Right hindlimb (tissue), 1 donor: ENCODE measurements at places on chromosomes 2 and 18.

DNA sequence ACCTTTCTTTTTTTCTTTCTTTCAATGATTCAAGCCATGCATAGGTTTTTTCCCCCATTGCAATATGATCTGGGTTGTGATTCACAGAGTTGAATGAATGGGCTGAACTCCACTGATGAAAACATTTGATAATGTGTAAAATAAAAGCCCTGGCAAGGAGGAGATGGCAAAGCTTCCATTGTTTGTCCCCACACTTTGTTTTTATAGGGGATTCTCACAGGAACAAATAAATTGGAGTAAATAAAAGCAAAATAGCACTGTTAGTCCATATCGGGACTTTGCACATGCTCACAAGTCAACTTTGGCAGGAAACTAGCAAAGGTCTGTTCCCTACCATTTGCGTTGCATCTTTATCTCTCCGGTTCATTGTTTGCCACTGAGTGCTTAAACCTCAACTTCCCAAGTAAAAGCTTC lies 55.7 kb downstream of the MEIS1 start:
- no peak for DNase-seq

DNA sequence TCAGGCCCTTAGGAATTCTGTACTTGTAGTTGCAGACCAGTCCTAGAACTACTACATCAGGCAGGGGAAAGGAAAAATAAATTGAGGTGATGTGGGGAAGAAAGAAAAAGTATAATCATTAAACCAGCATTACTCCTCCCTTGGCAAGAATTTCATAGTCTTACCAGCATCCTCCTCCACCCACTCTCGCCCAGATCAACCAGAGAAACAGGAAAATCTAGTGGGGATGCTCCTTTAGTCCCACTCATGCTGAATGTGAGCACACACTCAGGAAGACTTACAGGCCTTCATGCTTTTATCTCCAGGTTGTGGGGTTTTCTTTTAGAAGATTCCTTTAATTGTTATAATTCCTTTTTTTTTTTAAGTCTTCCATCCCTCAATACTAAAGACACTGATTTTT lies 129.3 kb upstream of the CCDC150 start:
- no peak for DNase-seq

- DNase-seq, result no peak
Observed at GRCh38 chr2:238100821-238101771, 956 bp downstream of the ESPNL start.

DNA sequence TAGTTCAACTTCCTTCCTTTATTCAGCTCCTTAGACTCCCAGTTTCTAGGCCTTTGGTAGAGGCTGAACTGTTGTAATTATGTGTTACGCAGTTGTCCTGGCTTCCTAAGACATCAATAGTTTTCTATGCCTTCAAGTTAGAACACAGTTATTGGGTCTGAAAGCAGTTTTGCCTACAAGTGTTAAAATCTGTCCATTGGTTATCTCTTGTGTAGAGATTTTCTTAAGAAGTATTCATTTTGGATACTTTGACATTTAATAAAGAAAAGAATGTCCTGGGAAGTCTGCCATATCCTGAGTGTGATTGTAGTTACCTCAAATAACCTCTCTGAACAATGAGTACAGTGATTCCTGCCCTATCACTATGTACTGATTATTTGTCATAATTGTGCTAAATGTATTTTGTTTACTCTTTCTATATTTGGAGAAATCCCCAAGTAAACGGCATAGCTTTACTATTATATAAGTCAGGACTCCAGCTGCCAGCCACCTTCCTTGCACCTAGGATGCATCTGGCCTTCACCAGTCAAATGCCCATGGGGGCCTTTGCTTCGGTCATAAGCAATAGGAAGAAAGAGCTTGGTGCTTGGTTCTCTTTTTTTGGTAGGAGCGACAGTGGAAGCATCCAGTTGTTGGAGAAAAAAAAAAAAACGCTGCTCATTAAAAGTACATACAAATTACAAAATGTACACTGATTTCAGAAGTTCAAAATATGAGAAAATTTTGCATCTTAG lies 449.5 kb upstream of the PKDCC start:
- no peak for DNase-seq

DNA sequence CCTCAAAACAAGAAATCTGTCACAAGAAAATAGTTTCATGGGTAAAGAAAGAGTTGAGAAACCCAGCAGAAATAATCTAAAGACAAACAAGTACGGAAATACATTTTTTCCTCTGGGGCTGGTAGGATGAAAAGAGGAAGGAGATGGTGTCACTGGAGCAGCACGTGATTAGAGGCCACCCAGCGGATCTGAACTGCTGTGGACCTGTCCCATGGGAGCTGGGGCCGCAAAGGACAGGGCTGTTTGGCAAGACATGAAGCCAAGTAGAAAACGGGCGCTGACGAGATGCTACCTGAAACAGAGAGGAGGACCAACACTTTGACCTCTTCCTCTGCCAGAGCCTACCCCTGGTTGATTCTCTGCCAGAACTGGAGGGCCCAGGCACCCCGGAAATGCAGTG lies 295.4 kb upstream of the ATP5MC3 start:
- no peak for DNase-seq

GRCh38 chr2:163345795-163346573 lies 389.8 kb downstream of the FIGN start:
- DNase-seq, result no peak

DNA sequence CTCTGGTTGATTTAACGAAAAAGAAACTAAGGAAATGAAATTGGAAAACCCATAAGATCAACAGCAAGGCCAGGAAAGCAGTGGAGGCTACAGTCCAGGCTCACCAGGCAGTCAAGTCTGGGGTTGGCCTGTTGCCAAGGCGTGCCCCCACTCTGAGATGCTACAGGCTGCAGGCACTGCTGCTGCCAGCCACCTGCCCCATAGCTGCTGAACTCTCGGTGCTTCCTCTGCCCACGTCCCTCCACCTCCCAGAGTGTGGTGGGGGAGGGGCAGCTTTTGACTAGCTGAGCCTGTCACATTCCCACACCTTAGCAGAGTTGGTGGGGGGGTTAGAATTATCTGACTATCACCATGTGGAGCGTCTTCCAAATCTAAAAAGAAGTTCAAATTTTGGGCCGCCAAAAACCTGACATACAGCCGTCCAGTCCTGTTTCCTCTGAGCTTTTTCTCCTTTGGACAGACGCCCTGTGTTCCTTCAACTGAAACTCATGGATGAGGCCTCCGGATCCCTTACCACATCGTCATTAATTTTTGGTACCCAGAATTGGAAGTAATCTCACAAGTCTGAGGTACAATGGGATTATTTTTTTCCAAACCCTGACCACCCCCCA lies 3.9 kb upstream of the SH3RF3 start:
- no peak for DNase-seq

DNA sequence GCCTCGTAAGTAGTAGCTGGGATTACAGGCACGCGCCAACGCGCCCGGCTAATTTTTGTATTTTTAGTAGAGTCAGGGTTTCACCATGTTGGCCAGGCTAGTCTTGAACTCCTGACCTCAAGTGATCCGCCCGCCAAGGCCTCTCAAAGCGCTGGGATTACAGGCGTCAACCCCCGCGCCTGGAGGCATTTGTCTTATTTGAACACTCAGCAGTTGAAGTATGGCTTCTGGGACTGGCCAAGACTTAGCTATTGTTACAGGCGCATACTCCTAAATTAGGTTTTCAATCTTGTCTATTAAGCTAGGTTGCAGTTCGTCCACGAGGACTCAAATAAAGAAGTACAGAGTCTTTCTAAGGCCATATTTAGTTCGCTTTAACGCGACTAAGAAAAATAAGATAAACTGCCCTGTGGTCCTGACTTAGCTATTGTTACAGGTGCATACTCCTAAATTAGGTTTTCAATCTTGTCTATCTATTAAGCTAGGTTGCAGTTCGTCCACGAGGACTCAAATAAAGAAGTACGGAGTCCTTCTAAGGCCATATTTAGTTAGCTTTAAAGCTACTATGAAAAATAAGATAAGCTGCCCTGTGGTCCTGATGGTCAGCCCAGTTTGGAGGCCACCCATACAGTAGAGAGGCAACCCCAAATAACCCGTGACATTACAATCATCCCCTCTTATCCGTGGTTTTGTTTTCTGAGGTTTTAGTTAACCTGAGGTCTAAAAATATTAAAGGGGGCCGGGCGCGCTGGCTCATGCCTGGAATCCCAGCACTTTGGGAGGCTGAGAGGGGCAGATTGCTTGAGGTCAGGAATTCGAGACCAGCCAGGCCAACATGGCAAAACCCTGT lies 20.8 kb upstream of the MTA3 start:
- DNase-seq, result no peak

DNA sequence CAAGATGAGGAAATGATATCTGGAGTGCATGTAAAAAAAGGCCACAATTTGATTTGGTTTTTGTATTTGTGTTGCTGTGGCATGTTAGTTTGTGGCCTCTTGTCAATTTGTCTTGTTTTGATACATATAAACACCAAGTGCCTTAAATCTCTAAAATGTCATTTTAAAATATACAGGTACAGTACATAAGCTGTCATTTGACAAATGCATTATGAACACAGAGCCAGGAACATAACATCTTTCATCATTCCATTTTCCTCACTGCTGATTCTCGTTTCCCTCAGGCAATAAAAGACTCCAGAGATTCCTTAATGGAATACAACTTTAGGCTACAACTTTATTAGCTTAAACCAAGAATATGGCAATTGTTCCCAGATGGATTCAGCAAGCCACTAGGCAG lies 217.5 kb downstream of the ZNF804A start:
- DNase-seq, result no peak

DNA sequence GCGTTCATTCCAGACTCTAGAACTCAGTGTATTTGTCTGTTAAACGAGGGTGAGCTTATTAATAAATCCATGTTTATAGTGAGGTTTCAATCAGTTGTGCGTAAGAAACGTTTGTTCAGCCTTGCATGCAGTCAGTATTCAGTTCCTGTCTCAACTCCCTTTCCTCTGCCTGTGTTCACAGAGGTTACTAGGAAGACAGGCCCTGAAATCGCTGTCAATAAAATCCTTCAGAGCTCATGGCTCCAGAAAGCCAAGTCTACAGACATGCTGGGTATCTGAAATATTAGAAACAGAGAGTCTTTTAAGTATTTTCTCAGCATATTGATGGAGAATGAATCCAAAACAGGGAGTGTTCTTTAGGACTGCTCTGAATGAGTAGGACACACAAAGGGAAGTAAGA lies 75.4 kb downstream of the KLF7 start:
- DNase-seq, result no peak

GRCh38 chr18:48408111-48408726 lies 964 bp downstream of the ZBTB7C start:
- DNase-seq, result peak; percentile 45

DNA sequence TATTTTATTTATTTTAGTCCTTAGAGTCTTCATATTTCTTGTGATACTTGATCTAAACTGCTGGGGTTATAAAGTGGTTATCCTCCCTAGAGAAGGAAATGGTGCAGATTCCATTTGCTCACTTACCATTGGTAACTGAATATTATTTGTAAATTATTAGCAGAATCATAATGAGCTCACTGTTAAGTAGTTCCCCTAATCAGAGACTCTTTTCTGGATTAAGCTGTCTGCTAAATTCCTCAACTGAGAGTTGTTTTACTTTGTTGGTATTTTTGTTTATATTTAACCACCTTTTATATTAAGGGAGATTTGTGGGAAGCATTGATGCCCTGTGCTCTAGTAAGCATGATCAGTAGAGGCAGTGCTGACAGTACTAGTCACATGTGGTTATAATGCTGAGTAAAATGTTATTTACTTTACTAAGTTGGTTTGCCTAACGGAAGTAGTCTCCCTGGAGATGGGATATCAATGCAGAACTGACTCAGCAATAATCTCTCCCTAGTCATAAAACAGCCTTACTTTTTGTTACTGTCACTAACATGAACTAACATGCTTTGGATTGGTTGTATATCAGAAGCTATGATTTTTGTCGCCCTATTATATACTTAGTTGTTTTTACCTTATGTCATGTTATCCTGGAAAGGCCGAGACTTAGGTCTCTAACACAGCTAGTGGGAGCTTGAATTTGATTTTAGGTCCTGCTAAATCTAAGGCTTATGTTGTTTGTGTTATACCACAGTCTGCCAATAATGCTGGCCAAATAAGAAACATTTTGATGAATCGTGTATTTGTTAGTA lies 166.7 kb downstream of the MCFD2 start:
- no peak for DNase-seq

- DNase-seq, result no peak
Observed at GRCh38 chr2:32274289-32274688, 3.4 kb upstream of the YIPF4 start.

GRCh38 chr2:74876081-74876886 lies 42.4 kb downstream of the HK2 start:
- peak; percentile 39 for DNase-seq

DNA sequence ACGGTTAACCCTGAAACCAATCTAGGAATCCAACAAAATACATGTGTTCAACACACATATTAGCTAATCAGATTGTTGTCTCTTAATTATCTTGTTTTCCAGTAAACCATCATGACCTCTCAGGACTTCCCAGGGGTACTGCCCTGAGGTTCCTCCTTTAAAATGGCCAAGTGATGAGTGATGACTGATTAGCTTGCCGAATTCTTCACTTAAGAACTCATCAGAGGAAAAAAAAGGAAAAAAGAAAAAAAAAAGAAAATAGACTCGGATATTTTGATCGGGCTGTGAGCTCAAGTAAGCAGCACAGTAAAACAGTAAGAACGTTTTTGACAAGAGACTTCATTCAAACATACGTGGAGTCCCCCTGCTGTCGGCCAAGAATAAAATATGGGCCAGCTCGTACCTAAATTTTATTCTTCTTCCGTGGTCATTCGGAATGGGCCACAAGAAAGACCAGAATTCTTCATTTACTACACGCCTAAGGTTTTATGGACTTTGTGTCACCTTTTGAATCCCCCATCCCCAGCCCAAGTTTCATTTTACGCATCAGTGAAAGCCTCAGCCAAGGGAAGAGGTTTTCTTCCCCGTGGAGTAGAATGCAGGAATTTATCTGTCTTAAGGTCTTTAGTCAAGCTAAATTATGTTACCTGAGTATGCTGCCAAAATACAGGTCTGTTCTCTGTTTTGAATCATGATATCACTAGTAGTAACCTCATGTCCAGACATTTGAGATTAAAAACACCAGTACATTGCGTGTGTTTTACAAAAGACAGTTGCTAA lies 40.5 kb downstream of the COLEC12 start:
- DNase-seq, result no peak

DNA sequence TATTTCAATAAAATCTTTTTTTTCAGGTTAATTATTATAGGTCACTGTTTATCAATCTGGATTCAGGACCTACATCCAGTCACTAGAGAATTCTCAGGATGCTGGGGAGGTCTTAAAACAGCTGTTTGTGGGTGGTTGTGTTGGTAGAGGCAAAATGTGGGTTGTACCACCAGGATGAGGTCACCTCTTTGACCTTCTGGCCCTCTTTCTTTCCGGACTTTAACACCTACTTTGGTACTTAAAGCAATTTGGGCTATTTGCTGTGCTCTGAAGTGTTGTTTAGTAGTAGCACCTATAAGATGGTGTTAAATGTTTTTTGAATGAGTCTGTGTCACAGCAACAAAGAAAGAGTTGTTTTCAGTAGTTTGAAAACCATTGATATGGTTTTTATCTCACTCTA lies 14.6 kb downstream of the EML4 start:
- DNase-seq, result no peak

GRCh38 chr2:85246348-85246747 lies 81.4 kb downstream of the TGOLN2 start:
- DNase-seq, result no peak

- DNase-seq, result no peak
Observed at GRCh38 chr2:205657579-205657978, 24.7 kb upstream of the NRP2 start.
